ENCODE measurements at places on chromosomes 16 and 17.
A peak's percentile ranks its signal among the peaks of the same experiment; 100 is the strongest.

GRCh38 chr17:17837966-17838962, 1.5 kb upstream of the SREBF1 start:
- DNase-seq, result no peak

- DNase-seq, result no peak
Observed at GRCh38 chr17:75525806-75526554, 483 bp downstream of the LLGL2 start.

DNA sequence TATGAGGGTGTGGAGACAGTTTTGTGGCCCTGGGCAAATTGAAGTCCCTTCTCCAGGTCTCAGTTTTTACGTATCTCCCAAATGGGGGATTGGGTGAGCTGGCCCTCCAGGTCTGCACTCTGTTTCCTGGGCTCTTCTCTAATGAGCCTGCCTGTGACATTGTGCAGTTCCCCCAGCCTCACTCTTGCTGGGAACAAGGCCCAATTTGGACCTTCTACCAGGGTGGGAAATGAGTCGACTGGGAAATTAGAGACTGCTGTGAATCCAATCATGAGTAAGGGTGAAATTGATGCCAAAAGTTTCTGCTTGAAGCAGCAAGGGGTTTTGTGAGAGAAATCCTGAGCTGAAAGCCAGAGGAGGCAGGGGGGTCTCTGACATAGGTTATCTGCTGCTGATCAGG, 71.5 kb upstream of the KSR1 start:
- no peak for DNase-seq

GRCh38 chr17:61422116-61422799, 22.6 kb downstream of the TBX2 start:
- no peak for DNase-seq

- no peak for DNase-seq
Observed at GRCh38 chr17:76091526-76092286, 11.9 kb downstream of the EXOC7 start.

DNA sequence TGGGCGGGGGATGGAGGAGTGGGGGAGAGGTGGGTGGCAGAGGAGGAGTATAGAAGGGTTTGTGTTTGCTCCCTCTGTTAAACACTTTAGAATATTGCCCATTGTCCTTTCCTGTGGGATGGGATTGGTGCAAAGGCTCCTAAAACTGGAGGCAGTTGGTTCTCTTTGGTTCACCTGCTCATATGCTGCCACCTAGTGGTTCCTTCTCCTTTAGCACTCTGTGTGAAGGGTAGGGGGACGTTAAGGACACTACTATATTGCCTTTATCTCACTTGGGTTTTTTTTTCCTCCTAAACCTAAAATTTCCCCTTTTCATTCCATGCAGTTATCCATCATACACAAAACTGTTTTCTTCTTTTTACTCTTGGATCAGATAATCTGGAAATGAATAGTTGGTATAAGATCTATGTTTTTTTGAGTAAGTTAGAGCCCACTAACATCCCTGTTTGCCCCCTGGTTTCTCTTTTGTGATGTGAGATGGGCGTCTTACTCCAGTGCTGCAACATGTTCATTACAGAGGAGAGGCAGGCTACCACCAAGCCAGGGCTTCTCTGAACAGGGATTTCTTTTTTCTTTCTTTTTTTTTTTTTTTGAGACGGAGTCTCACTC, 23.8 kb downstream of the SNX11 start:
- DNase-seq, result peak; percentile 45

DNA sequence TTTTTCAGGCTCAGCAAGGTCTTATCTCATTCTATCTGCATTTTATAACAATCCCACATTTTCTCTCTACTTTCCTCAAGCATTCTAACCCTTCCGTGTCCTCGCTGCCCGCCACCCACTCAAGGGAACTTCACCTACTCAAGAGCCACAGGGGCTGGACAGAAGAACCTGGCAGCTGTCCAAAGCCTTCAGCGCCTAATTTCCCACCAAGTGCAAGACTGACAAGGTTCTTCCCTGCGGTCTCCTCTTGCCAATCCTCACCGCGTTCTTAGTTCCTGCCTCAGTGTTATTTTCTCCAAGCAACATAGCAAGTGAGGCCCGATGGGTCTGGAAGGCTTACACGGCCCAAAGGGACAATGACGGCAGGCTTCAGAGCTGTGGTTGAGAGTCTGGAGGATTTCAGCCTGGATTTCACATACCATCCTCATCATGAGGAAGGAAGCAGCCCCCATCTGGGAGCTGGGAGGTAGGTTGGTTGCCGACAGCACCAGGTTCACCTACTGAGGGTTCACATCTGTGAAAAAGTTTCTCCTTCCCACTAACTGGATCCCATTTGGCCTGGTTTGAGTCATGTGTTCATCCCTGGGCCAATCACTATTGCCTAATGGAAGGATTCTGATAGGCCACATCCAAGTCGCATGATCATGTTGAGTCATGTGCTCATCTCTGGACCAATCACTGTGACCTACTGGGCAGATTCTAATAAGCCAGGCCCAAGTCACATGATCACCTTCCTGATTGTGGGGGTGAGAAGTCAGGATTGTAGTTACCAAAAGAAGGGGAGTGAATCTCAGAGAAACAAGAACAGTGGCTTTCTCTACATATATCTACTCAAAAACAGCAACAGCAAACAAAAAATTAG, 108.2 kb downstream of the N4BP1 start:
- no peak for DNase-seq

All from HS-27A (cell line).